ENCODE measurements at places on chromosomes 5 and 9.

GRCh38 chr9:35609001-35609819 lies 4.1 kb downstream of the TESK1 start:
- no peak for DNase-seq

GRCh38 chr5:65338606-65339151 lies 143.0 kb downstream of the ADAMTS6 start:
- no peak for DNase-seq

GRCh38 chr5:179802207-179802883 lies 4.3 kb downstream of the MGAT4B start:
- DNase-seq, result no peak

GRCh38 chr5:176630681-176631222 lies 277 bp downstream of the EIF4E1B start:
- no peak for DNase-seq

DNA sequence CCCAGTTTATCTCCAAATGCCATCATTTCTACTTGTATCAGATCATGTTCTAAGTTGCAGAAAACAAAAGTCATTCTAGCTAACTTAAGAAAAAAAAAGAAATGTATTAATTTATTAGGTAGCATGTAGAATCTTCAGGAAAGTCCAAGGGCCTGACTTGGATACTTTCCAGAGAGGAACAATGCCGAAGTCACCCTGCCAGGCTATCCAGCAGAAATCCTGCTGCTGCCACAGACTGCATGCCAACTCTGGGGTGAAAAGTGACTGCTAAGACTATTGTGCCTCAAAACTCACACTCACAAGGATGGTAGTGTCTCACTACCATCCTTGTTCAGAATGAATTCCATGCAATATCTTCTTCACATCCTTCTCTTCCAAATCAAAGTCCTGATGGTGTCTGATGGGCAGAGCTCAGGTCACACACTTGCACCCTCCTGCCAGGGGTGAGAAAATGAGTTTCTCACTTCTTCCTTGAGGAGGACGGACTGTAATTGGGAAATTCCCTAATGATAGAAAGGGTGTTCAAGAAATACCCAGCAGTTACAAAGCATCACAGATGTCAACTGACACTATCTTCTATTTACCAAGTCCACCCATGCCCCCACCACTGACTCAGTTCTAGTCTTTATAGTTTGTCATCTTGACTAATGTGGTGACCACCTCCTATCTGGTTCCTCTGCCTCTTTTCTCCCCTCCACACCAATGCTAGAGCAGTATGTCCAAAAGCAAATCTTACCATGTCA lies 279.4 kb downstream of the CWC27 start:
- no peak for DNase-seq

- no peak for DNase-seq
These were observed 95.2 kb upstream of the PHF24 start for GRCh38 chr9:34862836-34863235.

DNA sequence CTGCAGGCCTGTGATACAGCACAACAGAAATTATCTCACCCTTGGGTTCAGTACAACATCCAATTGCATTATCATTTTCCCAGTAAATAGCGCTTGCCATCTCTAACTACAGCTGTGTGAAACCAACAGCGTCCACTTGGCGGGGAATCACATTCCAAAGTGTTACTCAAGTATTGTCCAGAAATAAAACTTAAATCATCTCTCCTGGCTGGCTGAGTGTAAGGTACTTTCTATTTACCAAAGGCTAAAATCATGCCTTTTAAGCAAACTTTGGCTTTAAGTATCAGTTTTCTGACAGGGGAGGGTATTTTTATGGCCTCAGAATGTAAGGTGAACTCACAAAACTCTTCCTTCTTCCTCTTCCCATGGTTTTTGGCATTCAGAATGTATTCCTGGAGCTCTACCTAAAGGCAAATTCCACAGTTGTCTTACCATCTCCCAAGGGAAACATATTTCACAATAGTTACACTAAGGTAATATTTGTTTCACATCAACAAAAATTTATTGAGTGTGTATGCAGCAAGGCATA lies 205.6 kb upstream of the MPDZ start:
- no peak for DNase-seq

DNA sequence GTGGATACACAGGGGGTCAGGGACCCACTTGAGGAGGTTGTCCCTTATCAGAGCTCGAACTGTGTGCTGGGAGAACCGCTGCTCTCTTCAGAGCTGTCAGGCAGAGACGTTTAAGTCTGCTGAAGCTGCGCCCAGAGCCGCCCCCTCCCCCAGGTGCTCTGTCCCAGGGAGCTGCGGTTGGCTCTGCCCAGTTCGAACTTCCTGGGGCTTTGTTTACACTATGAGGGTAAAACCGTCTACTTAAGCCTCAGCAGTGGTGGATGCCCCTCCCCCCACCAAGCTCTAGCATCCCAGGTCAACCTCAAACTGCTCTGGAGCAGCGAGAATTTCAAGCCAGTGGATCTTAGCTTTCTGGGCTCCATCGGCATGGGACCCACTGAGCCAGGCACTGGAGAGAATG lies 15.9 kb downstream of the SRD5A1 start:
- no peak for DNase-seq

- DNase-seq, result no peak
These were observed at the start of gene RNF183 for GRCh38 chr9:113302792-113303418. TSS of gene RNF183 (minus strand) at chr9:113303376. CDS start at chr9:113298184, 5,192 bp downstream.

GRCh38 chr9:116604251-116604650 lies 82.9 kb upstream of the TRIM32 start:
- DNase-seq, result no peak

- DNase-seq, result no peak
These were observed 138.0 kb upstream of the EFNA5 start for GRCh38 chr5:107808671-107809137.

DNA sequence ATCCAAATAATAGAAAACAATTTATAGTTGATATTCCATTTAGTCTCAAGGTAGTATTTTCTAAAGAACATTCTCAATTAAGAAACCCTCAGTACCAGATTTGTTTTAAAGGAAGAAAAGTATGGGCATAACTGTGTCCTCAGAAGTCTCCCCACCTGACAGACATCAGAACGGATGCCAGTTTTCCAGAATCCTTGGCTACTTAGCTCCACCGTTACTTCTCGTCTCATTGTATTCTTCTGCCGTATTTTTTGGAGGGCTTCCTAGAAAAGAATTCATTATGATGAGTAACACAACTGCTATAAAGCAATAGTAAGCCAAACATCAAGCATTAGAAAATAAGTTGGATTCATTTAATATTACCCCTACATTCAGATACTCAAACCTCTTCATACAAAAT lies 67.8 kb downstream of the DROSHA start:
- no peak for DNase-seq

DNA sequence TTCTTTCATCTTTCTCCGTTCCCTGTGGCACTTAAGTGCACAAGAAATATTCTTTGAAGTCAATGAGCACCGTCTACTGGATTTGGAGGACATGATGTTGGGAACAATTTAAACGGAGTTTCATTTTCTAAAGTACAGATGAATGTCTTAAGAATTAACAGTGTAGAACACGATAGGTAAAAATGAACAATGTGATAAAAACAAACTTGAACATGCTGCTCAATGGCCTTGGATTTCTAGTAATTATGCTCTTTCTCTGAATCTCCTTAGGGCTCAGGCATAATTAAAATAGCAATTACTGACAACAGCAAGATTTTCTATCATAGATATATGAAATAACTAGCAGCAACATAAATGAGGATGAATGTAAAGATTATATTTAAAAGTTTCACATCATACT lies 142.2 kb upstream of the CDH6 start:
- no peak for DNase-seq

- DNase-seq, result no peak
These were observed 37.8 kb upstream of the ATP6V1G1 start for GRCh38 chr9:114549697-114550330.

DNA sequence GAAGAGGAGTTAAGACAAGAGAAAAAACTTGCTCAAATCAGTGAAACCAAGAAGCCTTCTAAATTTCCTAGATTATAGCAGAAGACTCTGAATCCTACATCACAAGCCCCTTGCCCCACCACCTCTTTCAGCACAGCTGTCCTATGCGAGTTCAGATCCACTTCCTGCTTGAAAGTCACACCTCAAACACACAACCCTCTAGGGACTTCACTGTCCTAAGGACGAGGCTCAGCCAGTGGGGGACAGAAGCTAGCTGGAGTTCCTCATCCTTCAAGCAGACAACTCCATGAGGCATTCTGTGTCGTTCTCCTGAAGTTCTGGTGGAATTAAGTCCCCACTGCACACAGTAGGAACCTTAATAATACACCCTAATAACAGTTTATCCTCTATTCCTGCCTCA lies 44.3 kb downstream of the NRG2 start:
- no peak for DNase-seq
